Type B pancreatic cell (in vitro differentiated cells): ENCODE measurements at places on chromosomes 12 and 14. TPM values are rescaled to one million over a fixed set of nuclear protein-coding genes. Genes with fewer than 3 reads are reported as not detected.
A peak's percentile ranks its signal among the peaks of the same experiment; 100 is the strongest.

TMTC2 gene
- total RNA-seq = 13.5 and 31.0 TPM in 2 replicates

AICDA gene
- 0.21 TPM in 1 of 2 replicates, not detected in the other for total RNA-seq

C14orf132 gene
- 29.2 and 57.4 TPM in 2 replicates for total RNA-seq

- H3K27me3 ChIP-seq = no peaks in the 10 kb centered on the region
- no peaks in the 10 kb centered on the region for H3K4me1 ChIP-seq
- no peak overlapping the region for H3K27ac ChIP-seq
- H3K4me3 ChIP-seq = no peak overlapping the region
- peaks cover 12% of the 10 kb centered on the region for H3K36me3 ChIP-seq
- no peak for DNase-seq
These were observed 26.3 kb downstream of the HECTD1 start for GRCh38 chr14:31181271-31181670.

DNA sequence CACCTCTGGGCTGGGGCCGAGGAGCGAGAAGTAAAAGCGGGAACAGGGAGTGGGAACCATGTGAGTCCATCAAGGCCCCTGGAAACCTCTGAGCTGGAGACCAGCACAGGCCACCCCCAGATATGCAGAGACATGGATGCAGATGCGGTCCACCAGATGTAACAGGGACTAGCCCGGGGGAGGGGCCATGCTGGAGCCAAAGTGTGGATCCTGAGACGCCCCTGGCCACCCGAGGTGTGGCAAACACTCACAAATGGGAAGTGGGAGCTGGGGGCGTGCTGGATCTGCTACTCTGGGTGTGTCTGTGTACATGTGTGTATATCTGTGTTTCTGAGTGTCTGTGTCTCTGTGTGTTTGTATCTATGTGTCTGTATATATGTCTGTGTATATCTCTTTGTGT, 12.8 kb downstream of the MYL2 start:
- H3K4me3 ChIP-seq = no peak overlapping the region
- peaks cover 7% of the 10 kb centered on the region for H3K27me3 ChIP-seq
- H3K27ac ChIP-seq = no peak overlapping the region
- no peak for DNase-seq
- H3K4me1 ChIP-seq = no peaks in the 10 kb centered on the region

- H3K4me1 ChIP-seq = no peaks in the 10 kb centered on the region
- no peak overlapping the region for H3K4me3 ChIP-seq
- H3K36me3 ChIP-seq = peaks cover 33% of the 10 kb centered on the region
- no peaks in the 10 kb centered on the region for H3K27me3 ChIP-seq
- no peak overlapping the region for H3K27ac ChIP-seq
These were observed 35.3 kb downstream of the STX2 start for GRCh38 chr12:130803702-130804101.

GRCh38 chr12:188910-189621, 24.9 kb downstream of the SLC6A12 start:
- peak; percentile 85 for DNase-seq
- H3K4me3 ChIP-seq = peak overlapping the region; percentile 94
- no peak overlapping the region for H3K27ac ChIP-seq
- H3K4me1 ChIP-seq = no peaks in the 10 kb centered on the region
- H3K36me3 ChIP-seq = no peaks in the 10 kb centered on the region
- peaks cover 72% of the 10 kb centered on the region for H3K27me3 ChIP-seq

GRCh38 chr14:21244544-21244943, 24.7 kb downstream of the HNRNPC start:
- H3K27me3 ChIP-seq = no peaks in the 10 kb centered on the region
- no peak for DNase-seq
- H3K27ac ChIP-seq = no peak overlapping the region
- H3K4me3 ChIP-seq = no peak overlapping the region

SLC25A47 gene
- total RNA-seq = not detected in 2 replicates

DNA sequence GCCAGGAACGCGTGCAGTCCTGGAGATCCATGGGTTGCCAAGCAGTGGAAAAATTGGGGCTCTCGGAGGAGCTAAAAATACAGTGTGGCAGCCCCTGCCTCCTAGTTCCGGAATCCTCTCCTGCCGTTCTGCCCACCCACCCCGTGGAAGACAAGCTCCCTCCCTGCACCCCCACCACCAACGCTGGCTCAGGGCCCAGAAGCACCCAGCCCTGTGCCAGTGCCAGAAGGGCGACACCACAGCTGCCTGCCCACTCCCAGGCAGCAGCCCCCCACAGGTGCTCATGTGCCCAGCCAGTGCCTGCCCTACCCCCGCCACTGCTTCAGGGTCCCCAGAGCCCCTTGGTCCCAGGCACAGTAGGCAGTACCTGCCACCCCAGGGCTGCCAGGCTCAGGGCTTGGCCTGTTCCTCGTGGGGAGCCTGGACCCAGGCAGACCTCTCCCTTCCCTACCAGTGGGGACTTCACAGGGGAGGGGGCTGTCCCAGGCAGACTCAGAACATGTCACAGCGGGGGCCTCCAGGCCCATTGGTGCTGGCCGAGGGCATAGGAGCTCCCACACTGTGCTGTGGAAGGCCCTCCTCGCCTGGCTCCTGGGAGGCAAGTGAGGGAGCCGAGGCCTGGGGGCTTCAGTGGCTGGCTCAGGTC, 7.4 kb downstream of the INF2 start:
- H3K27me3 ChIP-seq = no peaks in the 10 kb centered on the region
- no peaks in the 10 kb centered on the region for H3K36me3 ChIP-seq
- no peak overlapping the region for H3K27ac ChIP-seq
- no peak for DNase-seq
- H3K4me3 ChIP-seq = no peak overlapping the region
- peaks cover 10% of the 10 kb centered on the region for H3K4me1 ChIP-seq

GRCh38 chr12:108123402-108123801, 5.7 kb upstream of the WSCD2 start:
- H3K36me3 ChIP-seq = no peaks in the 10 kb centered on the region
- peaks cover 7% of the 10 kb centered on the region for H3K4me1 ChIP-seq
- peaks cover 28% of the 10 kb centered on the region for H3K27me3 ChIP-seq
- no peak overlapping the region for H3K4me3 ChIP-seq
- no peak for DNase-seq

AQP2 gene
- 0.55 TPM in 1 of 2 replicates, not detected in the other for total RNA-seq

DNA sequence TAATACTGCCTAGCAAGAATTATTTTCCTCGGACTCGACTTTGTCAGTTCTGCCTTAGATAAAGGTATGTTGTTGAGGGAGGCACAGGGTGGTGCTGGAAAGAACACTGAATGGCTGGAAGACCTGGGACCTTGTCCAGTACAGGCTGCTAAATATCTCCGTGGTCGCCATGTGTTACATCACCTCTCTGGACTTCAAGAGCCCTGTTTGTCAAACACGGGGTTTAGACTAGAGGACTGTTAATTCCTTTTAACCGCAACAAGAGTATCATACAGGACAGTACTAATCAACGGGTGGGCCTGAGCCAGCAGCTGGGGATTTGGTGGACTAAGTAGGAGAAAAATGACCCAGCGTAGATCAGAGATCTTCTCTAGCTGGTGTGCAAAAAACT, 476.3 kb downstream of the LRIG3 start:
- no peaks in the 10 kb centered on the region for H3K4me1 ChIP-seq
- no peak overlapping the region for H3K27ac ChIP-seq
- no peaks in the 10 kb centered on the region for H3K36me3 ChIP-seq
- no peaks in the 10 kb centered on the region for H3K27me3 ChIP-seq
- DNase-seq = no peak
- H3K4me3 ChIP-seq = no peak overlapping the region

DNA sequence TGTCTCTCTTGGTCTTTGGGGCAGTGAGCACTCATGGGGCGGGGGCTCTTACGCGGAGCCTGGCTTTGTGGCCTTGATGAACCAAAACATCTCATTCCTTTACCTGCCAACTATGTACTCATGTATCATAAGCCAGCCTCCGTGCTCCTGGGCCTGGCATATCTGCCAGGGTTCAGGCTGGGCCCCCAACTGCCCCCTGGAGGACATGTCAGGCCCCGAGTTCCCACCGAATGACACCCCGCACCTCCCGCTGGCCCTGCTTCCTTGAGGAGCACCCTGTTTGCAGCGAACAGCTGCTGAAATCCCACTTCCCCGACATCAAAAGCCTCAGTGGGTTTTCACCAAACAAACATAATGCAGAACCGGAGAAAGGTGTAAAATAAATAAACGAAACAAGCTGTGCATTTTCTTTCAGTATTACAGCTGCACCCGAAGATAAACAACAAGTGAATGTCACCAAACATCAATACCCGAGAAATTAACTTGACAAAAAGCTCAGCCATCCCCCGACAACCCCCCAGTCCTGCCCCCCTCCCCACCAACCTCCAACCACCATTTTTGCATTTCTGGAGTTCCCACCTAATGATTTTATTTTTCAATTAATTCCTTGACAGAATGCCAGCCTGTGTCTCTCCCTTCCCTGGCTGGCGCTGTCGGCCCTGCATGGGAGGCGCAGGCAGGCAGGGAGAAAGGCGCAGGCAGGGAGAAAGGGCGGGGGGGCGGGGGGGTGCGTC, 139.2 kb downstream of the RBM19 start:
- no peak for DNase-seq
- no peaks in the 10 kb centered on the region for H3K27me3 ChIP-seq

- no peak overlapping the region for H3K27ac ChIP-seq
- H3K4me3 ChIP-seq = no peak overlapping the region
- no peaks in the 10 kb centered on the region for H3K4me1 ChIP-seq
- no peaks in the 10 kb centered on the region for H3K36me3 ChIP-seq
- peaks cover 29% of the 10 kb centered on the region for H3K27me3 ChIP-seq
- DNase-seq = no peak
These were observed 4.8 kb downstream of the CD163 start for GRCh38 chr12:7498809-7499208.

- no peak overlapping the region for H3K4me3 ChIP-seq
- peaks cover 20% of the 10 kb centered on the region for H3K36me3 ChIP-seq
- no peaks in the 10 kb centered on the region for H3K27me3 ChIP-seq
- no peak for DNase-seq
These were observed 70.6 kb downstream of the SLC38A6 start for GRCh38 chr14:61051621-61052020.

SOX5 gene
- total RNA-seq = 28.9 and 32.8 TPM in 2 replicates

DNA sequence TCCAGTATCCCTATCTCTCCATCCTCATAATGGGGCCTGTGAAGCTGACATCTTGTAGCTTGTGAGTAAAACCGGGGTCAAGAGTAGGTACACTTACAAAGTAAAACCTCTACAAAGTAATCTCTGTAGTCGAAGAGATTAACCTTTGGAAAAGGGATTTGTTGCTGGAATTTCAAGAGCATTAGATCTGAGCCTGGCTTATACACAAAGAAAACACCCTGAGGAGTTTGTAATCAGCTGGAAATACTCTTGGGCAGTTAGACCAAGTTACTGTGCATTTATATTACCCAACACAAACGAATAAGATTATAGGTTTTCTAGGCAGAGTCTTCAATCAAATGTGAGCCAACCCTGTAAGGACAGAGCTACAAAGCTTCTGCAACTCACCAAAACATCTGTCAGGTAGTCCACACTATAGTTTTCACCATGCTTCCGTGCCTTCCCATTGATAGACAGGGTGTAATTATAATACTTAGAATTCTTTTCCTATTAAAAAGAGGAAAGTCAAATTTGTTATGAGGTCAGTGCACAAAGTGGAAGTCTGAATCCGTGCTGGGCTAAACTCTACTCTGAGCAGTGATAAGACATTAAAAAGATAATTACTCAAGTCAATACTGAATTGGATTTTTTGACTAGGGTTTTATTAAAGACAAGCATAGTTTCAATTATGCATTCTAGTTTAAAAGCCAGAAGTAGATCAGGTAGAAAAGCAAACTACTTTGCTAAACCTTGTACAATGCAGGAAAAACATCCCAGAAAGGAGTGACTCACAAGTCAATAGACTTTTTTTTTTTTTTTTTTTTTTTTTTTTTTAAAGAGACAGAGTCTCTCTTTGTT, 14.6 kb downstream of the GNS start:
- H3K27ac ChIP-seq = peak overlapping the region; percentile 68
- peaks cover 39% of the 10 kb centered on the region for H3K36me3 ChIP-seq
- no peak for DNase-seq
- no peak overlapping the region for H3K4me3 ChIP-seq

PTGDR gene
- 0.38 and 0.56 TPM in 2 replicates for total RNA-seq

IFNG-AS1 gene
- not detected in 2 replicates for total RNA-seq

DNA sequence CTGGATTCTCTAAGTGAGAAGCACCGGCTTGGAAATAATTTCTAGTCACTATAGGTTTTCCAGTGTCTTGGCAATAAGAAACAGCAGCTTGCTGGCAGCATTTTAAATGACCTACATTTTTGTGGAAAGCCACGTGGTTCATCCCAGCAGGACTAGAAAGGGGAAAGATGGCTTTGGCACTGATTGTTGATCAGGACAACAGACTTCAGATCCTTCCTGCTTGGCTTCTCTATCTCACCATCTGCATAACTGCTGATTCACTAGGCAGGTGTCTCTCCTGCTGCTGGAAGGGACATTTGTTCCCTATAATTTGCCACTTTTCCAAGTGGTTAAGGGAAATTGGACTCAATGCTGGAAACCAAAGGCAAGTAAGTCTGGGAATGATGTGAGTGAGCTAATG, 131.0 kb downstream of the TTC8 start:
- H3K36me3 ChIP-seq = no peaks in the 10 kb centered on the region
- H3K4me3 ChIP-seq = no peak overlapping the region
- no peak overlapping the region for H3K27ac ChIP-seq
- H3K4me1 ChIP-seq = no peaks in the 10 kb centered on the region

PTGER2 gene
- total RNA-seq = 3.0 and 7.1 TPM in 2 replicates

- peaks cover 3% of the 10 kb centered on the region for H3K36me3 ChIP-seq
- H3K4me1 ChIP-seq = peaks cover 34% of the 10 kb centered on the region
- no peak for DNase-seq
- no peak overlapping the region for H3K4me3 ChIP-seq
These were observed 4.9 kb upstream of the MRPL52 start for GRCh38 chr14:22824711-22825359.

MAP3K9 gene
- total RNA-seq = 14.9 and 27.4 TPM in 2 replicates

DNA sequence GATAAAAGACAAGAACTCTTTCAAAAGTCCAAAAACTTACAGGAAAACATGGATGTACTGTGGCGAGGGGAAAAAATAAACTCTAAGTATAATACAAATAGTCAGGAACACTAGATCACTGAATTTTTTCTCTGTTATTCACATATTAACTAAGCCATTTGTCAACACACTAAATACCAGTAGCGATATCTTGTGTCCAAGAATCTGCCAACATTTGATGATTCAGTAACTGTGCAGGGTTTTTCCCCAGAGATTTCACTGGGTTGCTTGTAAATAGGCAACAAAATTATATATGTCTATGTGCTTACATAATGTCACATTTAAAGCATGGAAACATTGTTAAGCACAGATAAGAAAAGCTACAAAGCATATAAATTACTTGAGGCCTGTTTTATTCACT, 205.9 kb downstream of the KIF21A start:
- no peaks in the 10 kb centered on the region for H3K36me3 ChIP-seq
- H3K27ac ChIP-seq = no peak overlapping the region
- no peaks in the 10 kb centered on the region for H3K27me3 ChIP-seq
- no peaks in the 10 kb centered on the region for H3K4me1 ChIP-seq
- H3K4me3 ChIP-seq = no peak overlapping the region
- no peak for DNase-seq
